ENCODE measurements at places on chromosomes 13 and 19.

DNA sequence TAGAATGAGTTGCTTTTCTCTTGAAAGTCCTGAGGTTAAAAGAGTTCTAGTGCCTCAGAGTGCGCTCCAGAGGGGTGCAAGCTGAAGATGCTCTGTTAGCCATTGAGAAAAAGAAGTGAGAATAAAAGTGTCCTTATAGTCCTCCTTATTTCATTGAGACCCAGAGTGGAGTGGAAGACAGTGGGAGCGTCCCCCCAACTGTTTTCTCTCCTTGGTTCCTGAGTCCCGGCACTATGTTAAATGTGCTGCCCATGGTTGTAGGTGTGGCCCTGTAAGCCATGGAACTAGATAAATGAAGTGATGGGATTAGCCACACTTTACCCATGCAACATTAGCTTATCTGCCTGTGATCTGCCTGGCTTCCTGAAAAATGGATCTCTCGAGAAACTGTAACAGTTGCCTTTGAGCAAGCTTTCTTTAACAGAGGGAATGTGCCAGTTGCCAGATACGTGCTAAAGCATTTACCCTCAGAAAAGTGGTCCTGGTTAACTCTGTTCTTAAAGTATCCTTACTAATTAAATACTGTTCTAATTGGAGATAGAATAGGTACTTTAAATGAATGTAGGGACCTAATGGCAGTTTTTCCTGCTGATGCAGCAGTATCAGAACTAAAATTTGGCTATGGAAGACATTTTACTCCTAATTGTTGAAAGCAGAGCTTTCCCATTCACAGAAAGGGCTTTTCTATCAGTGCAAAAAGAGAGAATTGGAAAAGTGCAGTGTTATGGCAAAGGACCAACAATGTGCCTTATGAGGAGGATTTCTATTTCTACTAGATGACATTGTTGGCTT, 21.4 kb upstream of the PSG9 start:
- no peak for DNase-seq

DNA sequence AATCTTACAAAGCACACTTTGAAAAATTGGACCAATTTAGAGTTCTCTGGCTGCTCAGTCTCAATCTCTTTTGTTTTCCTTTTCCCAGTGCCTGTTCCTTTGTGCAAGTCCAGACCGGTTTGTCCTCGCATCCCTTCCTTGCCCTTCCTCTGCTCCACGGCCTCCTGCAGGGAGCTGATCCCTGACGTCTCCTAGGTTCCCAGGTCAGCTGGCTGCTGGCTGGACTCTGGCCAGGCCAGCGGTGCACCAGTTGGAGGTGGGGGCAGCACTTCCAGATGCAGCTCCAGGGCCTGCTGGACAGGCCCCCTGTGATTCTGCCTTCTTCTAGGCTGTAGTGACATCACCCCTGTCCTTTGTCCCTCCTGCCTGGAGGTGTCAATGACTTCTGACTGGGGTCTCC, 44.0 kb upstream of the KPNA3 start:
- no peak for DNase-seq

GRCh38 chr19:44051650-44052402, at the start of gene ZNF223:
ZNF223 (plus strand) TSS chr19:44052036; CDS start chr19:44055177, 3,141 bp downstream.
- peak; percentile 94 for DNase-seq

DNA sequence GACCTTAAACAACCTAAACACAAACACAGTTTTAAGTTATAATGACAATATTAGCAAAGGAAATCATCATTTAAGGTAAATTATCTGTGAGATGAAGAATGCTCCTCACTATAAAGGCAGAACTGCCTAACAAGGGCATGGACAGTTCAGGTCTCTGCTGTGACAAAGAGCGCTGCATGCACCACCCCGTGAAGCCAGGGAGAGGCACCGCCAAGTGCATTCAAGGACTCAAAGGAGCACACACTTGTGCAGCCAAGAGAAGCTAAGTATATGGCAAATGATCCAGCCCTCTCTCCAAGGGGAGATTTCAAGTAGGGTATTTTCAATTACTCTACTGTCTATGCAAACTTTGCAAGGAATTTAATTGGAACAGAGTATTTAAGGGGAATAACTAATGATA, 126.0 kb downstream of the RAP2A start:
- no peak for DNase-seq

DNA sequence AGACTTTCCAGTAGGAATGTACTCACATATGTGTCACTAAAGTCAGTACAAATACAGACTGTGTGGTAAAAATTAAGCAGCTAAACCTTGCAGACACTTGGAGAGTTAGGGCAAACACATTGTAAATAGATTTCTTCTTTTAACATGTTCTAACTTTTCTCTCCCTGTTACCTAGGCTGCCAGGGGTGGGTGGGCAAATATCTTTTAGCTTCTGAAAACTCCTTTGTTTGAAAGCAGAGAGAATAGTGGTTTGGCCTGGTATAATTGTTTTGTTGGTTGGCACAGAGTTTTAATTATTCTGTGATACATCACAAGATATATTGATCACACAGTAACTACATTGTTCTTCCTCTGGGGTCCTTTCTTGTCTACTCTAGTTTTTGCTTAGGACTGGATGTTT, 289.8 kb upstream of the DACH1 start:
- DNase-seq = no peak

DNA sequence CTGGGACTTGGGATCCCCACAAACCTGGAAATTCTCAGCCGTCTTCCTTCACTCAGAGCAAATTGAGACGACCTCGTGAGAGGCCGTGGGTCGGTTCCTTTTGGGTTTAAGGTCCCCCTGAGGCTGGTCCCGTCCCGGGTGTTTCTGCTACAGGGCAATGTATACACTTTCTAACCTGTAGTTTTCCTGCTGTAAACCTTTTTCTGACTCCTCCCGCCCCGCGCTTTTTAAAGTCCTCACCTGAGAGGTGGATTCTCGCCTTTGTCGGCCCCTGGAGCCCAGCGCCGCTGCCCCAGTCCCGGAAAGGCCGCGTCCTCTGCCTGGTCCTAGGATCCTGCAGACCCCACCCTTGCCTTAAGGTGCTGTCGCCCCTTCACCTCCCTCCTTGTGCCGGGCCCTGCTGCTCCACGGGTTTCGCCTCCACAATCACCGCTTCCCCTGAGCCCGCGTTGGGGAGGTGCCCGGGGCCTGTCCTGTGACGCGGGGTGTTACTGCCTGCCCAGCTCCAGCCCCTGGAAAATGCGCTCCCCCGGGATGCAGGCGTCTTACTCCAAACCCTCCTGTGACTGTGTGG, 391 bp downstream of the ZNF761 start:
- peak; percentile 43 for DNase-seq

GRCh38 chr19:5914946-5915781, 1.1 kb downstream of the CAPS start:
- no peak for DNase-seq

- no peak for DNase-seq
These were observed 923 bp downstream of the DOCK9 start for GRCh38 chr13:98976941-98977340.

DNA sequence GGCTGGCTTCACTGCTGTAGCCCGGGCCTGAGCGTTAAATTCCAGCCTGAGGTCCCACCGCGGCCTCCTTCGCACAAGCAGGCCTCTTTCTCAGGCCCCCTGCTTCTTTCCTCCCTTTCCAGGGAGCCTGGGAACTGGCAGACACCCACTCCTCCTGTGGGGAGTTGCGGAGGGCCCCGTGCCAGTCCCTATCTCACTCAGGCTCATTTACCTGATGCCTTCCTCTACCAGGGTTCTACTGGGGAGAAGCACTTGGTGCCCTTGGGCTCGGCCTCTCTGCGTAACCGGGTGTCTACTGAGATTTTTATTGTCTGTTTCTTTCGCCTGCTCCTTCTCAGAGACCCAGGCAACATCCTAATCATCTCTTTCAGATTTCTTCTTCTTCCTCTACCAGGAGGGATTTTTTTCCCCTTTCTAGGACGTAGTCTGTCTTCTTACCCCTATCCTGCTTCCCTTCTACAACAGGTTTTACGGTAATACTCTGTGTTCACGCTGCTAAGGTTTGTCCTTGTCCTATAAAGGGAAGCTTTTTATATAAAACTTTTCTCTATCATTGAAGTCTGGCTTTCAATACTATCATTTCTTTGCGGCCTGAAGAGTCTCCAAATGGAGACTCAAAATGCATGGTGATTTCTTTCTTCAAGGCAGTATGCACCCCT, 135.4 kb upstream of the GPR12 start:
- DNase-seq = no peak

DNA sequence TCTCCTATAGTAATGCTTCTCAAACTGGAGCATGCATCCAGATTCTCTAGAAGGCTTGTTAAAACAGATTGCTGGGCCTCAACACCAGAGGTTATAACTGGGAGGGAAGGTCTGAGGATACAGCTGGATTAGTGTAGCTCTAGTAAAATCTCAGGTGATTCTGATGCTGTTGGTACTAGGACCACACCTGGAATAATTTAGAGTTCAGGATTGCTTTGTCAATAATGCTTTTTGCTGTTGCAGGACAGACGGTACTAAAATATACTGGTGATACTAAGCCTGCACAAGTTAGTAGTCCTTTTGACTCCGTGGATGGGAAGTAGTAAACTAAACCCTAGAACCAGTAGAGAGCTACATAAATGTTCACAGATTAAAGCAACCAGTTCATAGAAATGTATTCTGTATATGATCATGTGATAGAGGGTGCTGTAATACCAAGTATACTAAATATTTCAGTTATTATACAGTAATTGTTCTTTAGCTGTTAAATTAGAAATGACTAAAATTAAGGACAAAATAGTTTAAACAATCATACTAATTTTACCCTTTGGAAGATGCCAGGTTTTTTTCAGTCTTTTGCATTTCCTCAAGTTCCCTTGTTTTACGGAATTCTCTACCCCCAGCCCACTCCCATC, 258.2 kb upstream of the STARD13 start:
- no peak for DNase-seq

DNA sequence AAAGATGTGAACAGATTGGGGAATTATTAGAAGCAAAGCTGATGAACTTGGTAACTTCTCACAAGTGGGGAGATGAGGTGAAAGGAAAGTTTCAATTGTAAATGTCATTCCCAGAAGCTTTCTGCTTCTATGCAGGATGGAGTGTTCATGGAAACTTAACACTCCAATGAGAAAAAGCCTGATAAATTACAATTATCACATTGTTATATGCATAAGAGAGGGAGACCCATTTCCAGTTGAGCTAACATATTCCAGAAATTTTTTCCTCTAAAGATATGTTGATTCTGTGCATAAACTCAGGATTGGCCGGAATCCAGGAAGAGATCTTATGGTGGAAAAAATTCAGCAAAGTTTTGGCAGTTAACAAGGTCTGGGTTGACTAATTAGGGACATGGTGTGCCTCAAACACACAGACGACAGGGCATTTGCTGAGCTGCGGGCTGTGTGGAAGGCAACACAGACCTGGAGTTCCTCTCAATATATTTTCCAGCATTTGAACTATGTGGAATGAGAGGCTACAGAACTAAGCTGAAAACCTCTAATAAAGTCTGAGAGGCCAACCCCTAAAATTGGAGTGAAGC, 64.9 kb upstream of the FGF14 start:
- DNase-seq = no peak

DNA sequence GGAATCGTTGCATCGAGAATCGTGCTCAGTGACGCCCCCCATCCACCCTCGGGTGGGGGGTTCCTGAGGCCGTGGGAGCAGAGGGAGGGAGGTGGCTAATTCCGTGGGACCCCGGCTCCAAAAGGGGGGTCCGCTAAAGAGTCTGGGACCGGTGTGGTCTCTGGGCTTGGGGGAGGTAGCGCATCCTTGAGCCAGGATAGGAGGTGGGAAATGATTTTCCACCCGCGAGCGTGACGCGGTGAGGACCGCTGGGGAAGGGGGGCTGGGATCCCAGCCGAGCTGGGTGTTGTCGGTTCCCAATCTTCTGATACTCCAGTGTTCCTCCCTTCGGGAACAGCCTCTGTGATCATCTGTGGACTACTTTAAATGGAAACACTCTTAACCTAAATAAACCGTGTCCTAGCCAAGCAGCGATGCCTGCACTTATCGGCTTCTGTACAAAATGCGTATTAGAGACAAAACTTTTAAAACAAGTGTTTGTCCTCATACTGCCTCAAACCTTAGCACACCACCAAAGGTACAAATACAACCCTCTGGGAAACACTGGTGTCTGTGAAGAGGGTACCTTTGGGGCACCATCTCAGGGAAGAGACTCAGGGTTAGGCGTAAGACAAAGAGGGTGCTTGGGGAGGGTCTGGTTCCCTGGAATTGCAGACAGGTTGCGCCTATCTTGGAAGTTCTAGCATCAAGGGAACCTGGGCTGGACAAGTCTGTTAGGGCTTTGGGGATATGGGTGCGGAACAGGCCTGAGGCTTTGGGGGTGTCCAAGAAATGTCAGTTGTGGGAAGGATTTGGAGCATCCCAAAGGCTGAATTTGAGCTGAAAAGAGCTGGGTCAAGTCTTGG, 16.0 kb downstream of the KCNC3 start:
- DNase-seq = no peak

DNA sequence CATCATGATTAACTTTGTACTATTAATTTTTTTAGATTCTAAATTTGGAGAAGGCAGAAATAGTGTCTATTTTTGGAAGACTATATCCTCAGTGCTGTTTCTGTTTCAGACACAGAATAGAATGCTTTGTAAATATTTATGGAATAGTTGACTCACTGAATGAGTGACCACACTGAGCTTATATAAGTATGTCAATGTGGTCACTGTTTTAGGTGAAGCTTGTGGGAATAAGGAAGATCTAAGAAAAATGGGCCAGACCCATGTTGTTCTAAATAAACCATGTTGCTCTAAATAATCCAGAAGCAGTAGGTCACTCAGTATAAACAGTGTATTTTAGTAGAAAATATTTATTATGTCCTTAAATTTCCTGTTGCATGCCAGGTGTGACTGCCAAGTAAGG, 45.5 kb upstream of the DACH1 start:
- no peak for DNase-seq

DNA sequence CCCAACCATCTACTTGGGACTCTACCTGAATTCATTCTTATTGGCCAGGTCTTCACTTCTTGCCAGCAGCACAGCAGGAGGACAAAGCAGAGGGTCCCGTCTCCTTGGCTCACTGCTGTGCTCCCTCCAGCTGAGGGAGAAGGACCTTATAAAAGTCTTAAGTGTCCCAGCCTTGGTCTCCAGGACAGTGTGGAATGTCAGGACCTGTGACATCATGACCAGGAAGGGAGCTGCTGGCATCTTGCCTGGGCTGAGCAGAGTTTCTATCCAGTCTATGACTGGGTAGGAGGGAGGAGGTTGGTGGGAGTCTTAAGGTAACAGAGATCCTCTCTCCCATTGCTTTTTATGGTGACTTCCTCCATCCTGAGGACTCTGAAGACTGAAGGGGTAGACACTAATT, 56.6 kb upstream of the ANKRD10 start:
- DNase-seq = no peak

GRCh38 chr19:17966129-17966483, 801 bp upstream of the KCNN1 start:
- no peak for DNase-seq

DNA sequence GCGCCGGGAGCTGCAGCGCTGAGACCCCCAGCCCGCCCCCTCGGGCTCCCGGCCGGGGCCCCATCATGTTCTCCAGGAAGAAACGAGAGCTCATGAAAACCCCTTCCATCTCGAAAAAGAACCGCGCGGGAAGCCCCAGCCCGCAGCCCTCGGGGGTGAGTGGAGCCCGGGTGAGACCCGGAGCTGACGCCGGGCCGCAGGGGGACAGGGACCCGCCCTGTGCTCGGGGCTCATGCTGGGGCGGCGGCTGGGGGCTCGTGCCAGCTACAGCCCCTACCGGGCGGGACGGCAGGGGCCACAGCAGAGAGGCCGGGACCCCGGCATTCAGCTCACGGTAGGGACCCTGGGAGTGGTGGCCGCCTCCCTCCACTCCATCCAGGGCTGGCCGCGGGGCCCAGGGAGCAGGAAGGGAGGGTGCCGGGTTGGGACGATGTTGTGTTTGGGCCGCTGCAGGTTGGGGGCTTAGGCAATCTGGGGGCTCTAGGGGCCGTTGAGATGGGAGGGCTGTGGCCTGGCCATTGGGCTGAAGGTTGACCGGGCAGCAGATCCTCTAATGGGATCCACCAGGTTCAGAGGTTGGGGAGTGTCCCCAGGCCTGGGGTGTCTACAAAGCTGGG, 482 bp downstream of the ARHGAP45 start:
- no peak for DNase-seq
